ENCODE measurements at places on chromosomes 11 and 22. TPM values are rescaled to one million over a fixed set of nuclear protein-coding genes. Genes with fewer than 3 reads are reported as not detected.

The UPK3A gene
- not detected for total RNA-seq

- DNase-seq = no peak
Measured at GRCh38 chr22:34669001-34669400, 397.0 kb upstream of the ISX start.

GRCh38 chr22:20583471-20583922 is 76.1 kb downstream of the MED15 start:
- no peak for DNase-seq

DNA sequence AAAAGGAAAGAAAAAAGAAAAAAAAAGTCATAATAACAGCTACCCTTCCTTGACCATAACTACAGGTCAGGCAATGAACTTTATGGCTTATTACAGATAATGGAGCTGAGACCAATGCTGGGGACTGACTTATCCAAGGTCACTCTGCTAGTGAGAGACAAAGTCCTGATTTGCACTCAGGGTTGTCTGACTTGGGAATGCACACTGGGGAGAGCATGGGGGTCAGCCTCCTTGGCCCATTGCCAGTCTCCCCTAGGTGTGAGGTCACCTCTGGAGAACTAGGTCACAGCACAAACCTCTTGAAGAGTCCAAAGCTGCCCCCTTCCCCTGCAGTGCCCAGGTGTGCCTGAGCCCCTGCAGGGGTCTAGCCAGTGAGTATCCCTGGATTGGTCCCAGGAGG is 5.3 kb upstream of the CDC42EP1 start:
- DNase-seq = no peak

- DNase-seq = no peak
Measured at GRCh38 chr22:28230671-28231070, 311.6 kb upstream of the PITPNB start.

The CD6 gene
- total RNA-seq = 6.7 TPM

DNA sequence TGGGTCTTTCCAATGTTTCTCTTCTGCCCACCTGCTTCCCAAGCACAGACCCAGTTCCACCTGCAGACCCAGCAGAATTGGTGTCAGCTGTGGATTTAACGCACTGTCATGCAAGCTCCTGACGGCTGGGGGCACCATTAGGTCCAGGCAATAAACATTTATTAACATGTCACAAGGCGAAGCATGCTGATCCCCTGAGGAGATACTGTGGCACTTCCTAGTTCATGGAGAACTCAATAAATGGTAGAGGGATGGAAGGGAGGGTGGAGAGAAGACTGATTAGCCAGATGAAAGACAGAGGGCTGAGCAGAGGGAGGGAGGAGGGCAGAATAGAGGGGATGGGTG is 68.3 kb upstream of the TSPAN18 start:
- DNase-seq = peak; percentile 38

The VWA5A gene
- total RNA-seq = 57.2 TPM

GRCh38 chr22:20655623-20656022 is 118.3 kb upstream of the SERPIND1 start:
- no peak for DNase-seq

GRCh38 chr22:45602004-45602733 is 69.5 kb upstream of the ATXN10 start:
- no peak for DNase-seq

The SCN2B gene
- 0.25 TPM for total RNA-seq

GRCh38 chr22:18048441-18048898 is 24.1 kb upstream of the MICAL3 start:
- DNase-seq = no peak

GRCh38 chr11:126597041-126597440 is 241.6 kb downstream of the ST3GAL4 start:
- DNase-seq = no peak

- no peak for DNase-seq
Measured at GRCh38 chr22:23626286-23626975, 5.7 kb downstream of the DRICH1 start.

- no peak for DNase-seq
Measured at GRCh38 chr22:34429314-34429713, 509.0 kb upstream of the LARGE1 start.

DNA sequence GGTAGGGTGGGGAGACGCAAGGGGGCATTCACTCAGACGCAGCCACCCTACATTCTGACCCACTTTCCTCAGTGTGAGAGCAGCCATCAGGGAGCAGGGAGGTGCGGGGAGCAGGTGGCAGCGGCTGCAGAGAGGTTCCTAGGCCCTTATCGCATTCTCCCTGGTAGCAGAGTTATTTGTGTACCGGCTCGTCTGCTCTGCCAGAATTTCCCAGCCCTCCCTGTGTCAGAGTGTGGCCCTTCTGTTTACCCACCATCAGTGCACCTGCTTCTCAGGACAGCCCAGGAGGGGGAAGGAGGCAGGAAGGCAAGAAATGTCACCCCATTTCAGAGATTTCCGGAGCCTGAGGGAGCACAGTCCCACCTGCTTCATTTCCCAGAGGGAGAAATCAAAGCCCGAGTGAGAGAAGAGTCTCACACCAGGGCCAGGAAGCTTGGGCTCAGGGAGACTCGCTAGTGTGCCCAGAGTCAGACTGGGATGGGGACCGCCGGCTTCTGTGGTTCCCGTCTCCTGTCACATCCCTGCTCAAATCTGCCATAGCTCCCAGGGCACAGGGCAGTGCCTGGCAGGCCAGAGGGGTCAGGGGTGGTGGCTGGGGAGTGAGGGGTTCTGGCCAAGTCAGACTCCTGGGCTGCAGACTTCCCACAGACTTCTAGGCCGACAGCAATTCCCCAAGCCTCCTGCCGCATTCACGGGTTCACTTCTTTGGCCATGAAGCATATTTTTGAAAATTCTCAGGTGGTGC is 49.7 kb downstream of the ARRB1 start:
- peak; percentile 60 for DNase-seq

The SLC36A4 gene
- total RNA-seq = 19.4 TPM

Data from kidney (tissue), 22 donors.